ENCODE measurements at places on chromosomes 7 and 10.

DNA sequence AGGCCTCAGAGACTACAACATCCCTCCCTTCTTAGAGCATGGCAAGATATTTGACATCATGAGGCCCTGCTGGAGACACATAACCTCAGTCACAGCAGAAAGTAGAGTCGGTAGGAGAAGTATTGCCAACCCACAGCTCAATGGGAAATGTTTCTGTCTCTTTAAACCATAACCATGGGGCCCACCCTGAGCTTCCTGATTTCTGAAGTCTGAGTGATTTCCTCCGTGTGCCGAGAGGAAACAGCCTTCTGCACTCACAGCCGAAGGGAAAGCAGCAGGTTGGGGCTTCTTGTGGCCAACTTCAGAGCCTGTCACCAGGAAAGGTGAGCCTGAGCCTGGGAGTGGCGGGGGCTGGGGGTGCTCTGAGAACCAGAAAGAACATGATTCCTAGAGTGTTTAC, at the start of gene GIMAP1:
GIMAP1 (plus strand) TSS at position 246 of the 400 bp plus-strand sequence. CDS start 2,435 bp downstream, outside the sequence.
- DNase-seq = peak; percentile 80

GRCh38 chr10:78588194-78588811, 480.5 kb upstream of the ZMIZ1 start:
- DNase-seq = no peak

DNA sequence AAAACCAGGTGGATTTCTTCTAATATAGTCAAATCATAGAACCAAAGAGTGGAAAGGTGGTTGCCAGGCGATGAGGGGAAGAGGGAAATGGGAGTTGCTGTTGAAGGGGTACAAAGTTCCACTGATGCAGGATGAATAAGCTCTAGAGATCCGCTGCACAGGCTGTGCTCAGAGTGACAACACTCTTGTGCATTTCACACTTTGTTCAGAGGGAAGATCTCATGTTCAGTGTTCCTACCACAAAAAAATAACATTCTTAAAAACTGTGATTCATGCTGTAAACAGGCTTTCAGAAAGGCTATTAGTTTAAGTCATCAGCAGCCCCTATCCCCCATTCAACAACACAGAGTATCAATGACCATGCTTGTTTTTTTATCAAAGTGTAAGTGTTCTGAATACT, 213.8 kb downstream of the COBL start:
- DNase-seq = no peak

DNA sequence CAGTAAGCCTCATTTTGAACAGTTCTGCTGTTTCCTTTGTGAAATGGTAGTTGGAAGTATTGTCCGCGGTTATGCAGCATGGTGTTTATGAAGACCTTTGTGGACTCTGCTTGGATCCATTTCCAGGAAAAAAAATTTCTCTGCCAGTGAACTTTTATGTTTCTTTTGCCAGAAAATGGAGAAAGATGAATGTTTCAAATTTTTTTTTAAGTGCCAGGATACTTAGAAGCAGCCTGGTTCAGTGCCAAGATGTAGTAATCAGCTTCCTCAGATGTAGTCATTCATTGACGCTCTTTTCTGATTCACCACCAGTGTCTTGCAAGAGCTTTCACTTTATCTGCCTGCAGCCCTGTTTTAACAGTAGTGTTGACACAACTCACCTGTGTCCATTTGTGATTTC, 258.2 kb downstream of the SDK1 start:
- no peak for DNase-seq

DNA sequence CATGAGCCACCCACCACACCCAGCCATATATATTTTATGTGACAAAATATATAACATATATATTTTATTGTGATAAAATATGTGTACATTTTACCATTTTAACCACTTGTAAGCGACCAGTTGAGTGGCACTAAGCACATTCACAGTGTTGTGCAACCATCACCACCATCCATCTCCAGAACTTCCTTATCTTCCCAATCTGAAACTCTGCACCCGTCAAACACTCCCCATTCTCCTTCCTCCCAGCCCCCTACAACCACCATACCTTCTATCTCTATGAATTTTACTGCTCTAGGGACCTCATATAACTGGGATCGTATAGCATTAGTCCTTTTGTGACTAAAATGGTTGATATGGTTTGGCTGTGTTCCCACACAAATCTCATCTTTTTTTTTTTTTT, 20.8 kb upstream of the CYTH3 start:
- no peak for DNase-seq

Measured in T-helper 2 cell (primary cell).